ENCODE measurements at places on chromosomes 1 and 21.

- no peak for DNase-seq
These were observed 780 bp upstream of the CROCC start for GRCh38 chr1:16920951-16921350.

DNA sequence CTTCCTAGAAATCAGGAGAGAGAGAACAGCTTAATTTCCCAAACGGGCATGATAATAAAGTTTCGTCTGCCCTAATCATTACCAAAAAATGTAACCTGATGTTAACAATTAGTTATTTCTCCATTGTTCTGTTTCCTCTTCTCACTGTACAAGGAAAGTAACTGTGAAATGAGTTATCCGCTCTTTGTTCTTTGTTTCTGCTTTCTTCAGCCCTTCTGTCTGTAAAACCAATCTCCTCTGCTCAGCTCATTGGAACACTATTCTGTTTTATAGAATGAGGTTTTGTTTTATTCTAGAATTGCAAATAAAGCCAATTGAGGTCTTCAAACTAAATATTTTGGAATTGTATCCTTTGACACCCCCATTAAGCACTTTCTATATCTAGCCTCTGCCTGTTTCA lies 8.8 kb upstream of the THEM4 start:
- no peak for DNase-seq

DNA sequence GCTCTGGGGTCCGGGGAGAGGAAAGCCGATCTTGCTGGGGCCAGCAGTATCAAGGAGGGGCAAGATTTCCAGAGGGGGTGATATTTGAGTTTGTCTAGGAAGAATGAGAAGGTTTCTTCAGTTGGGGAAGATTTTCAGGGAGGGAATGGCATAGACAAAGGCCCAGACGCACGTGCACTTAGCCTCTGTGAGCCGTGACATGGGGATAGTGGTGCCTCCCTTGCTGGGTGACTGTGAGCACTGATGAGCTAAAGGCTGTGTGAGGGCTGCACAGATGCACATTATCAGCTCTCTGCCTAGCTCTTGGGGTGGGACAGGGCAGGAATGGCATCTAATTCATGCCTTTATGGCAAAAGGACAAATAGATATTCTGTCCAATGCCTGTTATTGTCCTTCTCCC lies 1.8 kb downstream of the CDCP2 start:
- DNase-seq: no peak

GRCh38 chr21:35942211-35943144 lies 117.8 kb downstream of the SETD4 start:
- DNase-seq: no peak

- DNase-seq: no peak
These were observed 189.2 kb downstream of the FOXD2 start for GRCh38 chr1:47627016-47627415.

GRCh38 chr1:41006942-41007865 lies 14.3 kb downstream of the SLFNL1 start:
- no peak for DNase-seq

- no peak for DNase-seq
These were observed 267.5 kb upstream of the RAB4A start for GRCh38 chr1:229003233-229004031.

GRCh38 chr1:172401892-172402291 lies 18.6 kb upstream of the C1orf105 start:
- no peak for DNase-seq

GRCh38 chr1:94358630-94359599 lies 59.3 kb upstream of the ABCD3 start:
- no peak for DNase-seq

DNA sequence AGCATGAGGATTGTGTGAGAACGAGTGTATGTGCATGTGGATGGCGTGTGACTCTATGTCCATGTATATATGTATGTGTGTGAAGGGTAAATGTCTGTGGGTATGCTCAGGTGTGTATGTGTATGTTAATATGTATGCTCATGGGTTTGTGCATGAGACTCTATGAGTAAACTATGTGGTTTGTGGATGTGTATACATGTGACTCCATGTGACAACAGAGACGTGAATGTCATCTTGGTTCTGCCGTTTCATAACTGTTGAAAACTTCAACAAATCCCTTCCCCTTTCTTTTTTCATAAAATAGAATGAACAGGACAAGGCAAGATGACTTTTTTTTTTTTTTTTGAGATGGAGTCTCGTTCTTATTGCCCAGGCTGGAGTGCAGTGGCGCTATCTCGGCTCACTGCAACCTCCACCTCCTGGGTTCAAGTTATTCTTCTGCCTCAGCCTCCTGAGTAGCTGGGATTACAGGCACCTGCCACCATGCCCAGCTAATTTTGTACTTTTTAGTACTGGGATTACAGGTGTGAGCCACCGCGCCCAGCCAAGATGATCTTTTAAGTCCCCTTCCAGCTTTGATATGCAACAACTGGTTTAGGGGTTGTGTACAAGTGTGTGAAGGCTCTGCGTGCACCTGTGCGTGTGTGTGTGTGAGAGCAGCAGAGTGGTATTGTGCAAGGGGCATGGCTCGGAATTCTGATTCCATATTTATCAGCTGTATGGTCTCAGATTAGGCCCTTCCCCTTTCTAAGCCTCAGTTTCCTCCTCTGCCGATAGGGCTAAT lies 106.3 kb downstream of the EBNA1BP2 start:
- DNase-seq: no peak

Data from stimulated activated CD4-positive, alpha-beta T cell treated with anti-CD3 and anti-CD28 coated beads, Interleukin-1b, Interleukin-23, amount 100 ng/mL, for 48 hours (primary cell).